Heart left ventricle (tissue), 16 donors: ENCODE measurements at places on chromosomes 5 and 9. TPM values are rescaled to one million over a fixed set of nuclear protein-coding genes. Genes with fewer than 3 reads are reported as not detected.
A peak's percentile ranks its signal among the peaks of the same experiment; 100 is the strongest.

GRCh38 chr5:107524111-107524510 is 146.6 kb downstream of the EFNA5 start:
- H3K27me3 ChIP-seq, result no peaks in the 10 kb centered on the region
- no peaks in the 10 kb centered on the region for H3K4me1 ChIP-seq
- no peak overlapping the region for H3K4me3 ChIP-seq
- H3K27ac ChIP-seq, result no peak overlapping the region

- H3K36me3 ChIP-seq, result no peaks in the 10 kb centered on the region
- no peak for DNase-seq
- H3K4me1 ChIP-seq, result no peaks in the 10 kb centered on the region
- no peak overlapping the region for H3K27ac ChIP-seq
Observed at GRCh38 chr5:144585681-144586080, 415.0 kb downstream of the KCTD16 start.

DNA sequence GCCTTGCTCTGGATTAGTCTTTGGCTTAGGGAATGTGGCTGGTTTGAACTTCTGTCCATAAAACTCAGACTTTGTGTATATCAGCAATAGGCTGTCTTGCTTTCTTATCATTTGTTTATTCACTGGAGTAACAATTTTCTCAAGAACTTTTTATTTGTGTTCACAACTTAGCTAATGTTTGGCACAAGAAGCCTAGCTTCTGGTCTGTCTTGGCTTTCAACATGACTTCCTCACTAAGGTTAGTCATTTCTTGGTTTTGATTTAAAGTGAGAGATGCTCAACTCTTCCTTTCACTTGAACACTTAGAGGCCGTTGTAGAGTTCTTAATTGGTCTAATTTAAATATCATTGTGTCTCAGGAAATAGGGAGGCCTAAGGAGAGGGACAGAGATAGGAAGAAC is 4.9 kb downstream of the FBXO38 start:
- H3K36me3 ChIP-seq, result peaks cover 7% of the 10 kb centered on the region
- no peak for DNase-seq
- H3K4me3 ChIP-seq, result no peak overlapping the region
- no peaks in the 10 kb centered on the region for H3K27me3 ChIP-seq
- H3K27ac ChIP-seq, result peak overlapping the region; percentile 23
- H3K4me1 ChIP-seq, result peaks cover 18% of the 10 kb centered on the region

DNA sequence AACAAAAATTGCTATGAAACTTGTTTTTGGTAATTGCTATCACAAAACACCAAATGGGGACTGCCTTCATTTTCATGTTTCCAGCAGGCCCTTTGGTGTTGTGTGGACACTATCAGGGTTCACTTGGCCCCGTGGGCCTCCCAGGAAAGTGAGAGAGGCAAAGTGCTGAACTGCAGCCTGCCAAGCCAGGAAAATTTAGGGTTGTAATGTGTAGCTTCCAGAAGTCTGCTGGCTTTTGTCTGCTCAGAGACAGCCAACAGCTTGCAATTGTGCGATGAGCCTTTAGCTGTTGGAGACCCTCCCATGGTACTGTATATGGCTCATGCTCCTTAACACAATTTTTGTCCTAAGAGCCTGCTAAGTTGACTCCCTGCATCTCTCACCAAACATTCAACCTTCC is 105.7 kb upstream of the EQTN start:
- H3K27ac ChIP-seq, result no peak overlapping the region
- H3K4me3 ChIP-seq, result no peak overlapping the region
- H3K36me3 ChIP-seq, result no peaks in the 10 kb centered on the region
- DNase-seq, result no peak
- no peaks in the 10 kb centered on the region for H3K4me1 ChIP-seq

Gene TIMD4
- not detected for total RNA-seq

DNA sequence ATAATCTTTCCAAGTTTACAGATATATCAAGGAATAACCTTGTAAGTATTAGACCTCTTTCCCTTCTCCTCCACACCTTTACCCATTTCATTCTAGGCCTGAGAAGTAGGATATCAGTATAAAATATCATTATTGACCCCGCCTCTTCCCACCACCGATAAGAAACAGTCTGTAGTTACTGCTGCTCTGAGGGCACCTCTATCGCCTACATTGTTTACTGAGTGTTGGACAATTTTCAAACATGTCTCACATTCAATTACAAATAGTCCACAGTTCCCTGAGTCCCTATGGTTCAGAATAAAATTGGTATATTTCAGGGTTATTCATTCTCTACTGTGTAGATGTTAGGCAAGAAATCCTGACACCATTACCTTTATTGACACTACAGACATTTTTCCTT is 73.4 kb downstream of the TEK start:
- peaks cover 10% of the 10 kb centered on the region for H3K4me1 ChIP-seq
- H3K36me3 ChIP-seq, result no peaks in the 10 kb centered on the region
- H3K27me3 ChIP-seq, result no peaks in the 10 kb centered on the region
- no peak overlapping the region for H3K4me3 ChIP-seq

DNA sequence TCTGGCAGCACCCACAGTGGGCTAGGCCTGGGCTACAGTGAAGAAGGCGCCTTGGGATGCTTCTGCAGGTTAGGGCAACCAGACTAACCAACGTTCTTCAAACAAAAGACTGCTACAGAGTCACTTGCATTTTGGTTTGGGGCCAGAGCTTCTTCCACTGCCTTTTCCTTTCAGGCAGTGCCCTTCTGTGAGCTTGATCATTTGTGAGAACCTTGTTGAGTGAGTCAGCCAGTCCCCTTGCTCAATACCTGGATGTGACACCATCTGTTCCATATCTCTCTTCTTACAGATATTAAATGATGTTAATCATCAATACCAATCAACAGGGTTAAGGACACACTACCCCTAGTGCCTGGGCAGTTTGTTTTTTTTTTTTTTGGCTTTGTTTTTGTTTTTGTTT is 46.5 kb upstream of the VDAC1 start:
- H3K4me1 ChIP-seq, result no peaks in the 10 kb centered on the region
- no peaks in the 10 kb centered on the region for H3K36me3 ChIP-seq
- H3K27me3 ChIP-seq, result no peaks in the 10 kb centered on the region
- no peak overlapping the region for H3K27ac ChIP-seq

DNA sequence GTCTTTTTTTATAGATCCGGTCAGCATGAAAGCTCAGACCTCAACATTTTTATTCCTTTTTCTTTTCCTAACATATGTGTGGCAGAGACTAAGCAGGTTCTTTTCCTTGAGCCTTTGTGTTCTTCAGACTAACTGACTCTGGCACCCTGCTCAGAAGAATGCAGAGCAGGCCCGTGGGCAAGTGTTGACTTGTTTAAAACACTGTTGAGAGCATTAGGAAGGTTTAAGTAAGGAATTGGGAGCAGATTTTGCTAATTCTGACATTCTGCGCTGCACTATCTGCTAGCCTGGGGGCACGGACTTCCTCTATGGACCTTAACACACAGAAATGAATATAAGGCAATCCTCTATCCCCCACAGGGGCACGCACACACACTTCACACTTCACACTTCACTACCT is 182.5 kb upstream of the PIK3R1 start:
- no peak overlapping the region for H3K27ac ChIP-seq
- H3K4me1 ChIP-seq, result peaks cover 6% of the 10 kb centered on the region
- no peaks in the 10 kb centered on the region for H3K36me3 ChIP-seq

DNA sequence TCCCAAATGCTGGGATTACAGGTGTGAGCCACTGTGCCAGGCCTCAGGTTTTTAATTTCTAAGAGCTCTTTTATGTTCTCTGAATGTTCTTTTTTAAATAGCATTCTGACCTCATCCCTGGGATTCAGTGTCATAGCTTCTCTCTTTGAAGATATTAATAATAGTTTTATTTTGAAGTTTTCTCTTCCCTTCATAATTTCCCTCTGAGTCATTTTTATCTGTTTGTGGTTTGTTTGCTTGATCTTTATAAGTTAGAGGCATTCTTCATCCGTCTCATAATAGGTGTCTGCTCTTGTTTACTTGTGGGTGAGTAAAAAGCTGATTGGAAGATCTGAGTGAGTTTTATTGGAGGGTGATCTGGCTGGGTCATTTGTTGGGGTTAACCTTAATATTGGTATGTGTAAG is 12.5 kb upstream of the MAMDC2 start:
- DNase-seq, result no peak
- no peak overlapping the region for H3K4me3 ChIP-seq
- no peak overlapping the region for H3K27ac ChIP-seq
- no peaks in the 10 kb centered on the region for H3K27me3 ChIP-seq
- H3K36me3 ChIP-seq, result no peaks in the 10 kb centered on the region

DNA sequence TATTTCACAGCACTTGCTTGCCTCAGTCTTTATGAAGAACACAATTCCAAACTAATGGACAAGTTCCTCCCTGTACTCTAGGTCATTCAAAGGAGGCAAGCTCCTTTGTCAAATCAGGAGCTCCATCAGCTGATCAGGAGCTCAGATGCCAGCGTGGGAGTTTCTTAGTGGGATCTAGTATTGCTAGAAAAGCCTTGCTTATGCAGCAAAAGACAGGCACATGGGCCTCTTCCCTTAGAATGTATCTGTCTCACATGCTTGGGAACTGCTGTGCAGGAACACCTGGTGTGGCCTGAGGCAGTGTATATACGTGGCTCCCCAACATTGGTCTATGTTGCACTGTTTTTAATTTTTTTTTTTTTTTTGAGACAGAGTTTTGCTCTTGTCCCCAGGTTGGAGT is 21.4 kb upstream of the HAVCR1 start:
- no peaks in the 10 kb centered on the region for H3K27me3 ChIP-seq
- no peaks in the 10 kb centered on the region for H3K36me3 ChIP-seq
- no peak overlapping the region for H3K4me3 ChIP-seq
- DNase-seq, result no peak

DNA sequence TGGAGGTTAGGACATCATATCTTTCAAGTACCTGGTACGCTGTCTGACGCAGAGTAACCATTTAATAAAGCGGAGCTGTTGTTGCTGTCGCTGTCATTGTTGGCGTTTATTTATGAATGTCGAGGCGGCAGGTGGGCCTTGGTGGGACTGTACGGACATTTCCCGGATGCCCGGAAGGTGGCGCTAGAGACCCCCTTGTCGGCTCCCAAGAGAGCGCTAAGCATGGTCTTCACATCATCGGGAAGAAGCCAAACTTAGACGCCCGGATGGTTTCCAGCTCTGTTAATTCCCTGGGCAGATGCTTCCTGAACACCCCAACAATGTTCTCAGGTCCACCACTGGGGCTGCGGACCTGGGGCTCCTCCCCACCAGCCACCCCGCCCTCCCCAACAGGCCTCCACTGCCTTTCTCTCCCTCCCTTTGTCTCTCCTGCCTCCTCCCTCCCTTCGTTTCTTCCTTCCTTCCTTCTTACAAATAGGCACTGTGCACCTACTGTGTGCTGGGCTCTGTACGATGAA is 54.1 kb downstream of the DUSP1 start:
- peak; percentile 87 for DNase-seq
- H3K27ac ChIP-seq, result peak overlapping the region; percentile 42
- no peaks in the 10 kb centered on the region for H3K36me3 ChIP-seq
- H3K4me3 ChIP-seq, result no peak overlapping the region
- no peaks in the 10 kb centered on the region for H3K27me3 ChIP-seq

GRCh38 chr9:89444925-89445765 is 52.8 kb downstream of the SEMA4D start:
- H3K4me1 ChIP-seq, result peaks cover 14% of the 10 kb centered on the region
- H3K36me3 ChIP-seq, result no peaks in the 10 kb centered on the region
- peak; percentile 7 for DNase-seq
- H3K4me3 ChIP-seq, result no peak overlapping the region
- no peaks in the 10 kb centered on the region for H3K27me3 ChIP-seq

- no peaks in the 10 kb centered on the region for H3K27me3 ChIP-seq
- H3K4me3 ChIP-seq, result no peak overlapping the region
- peaks cover 5% of the 10 kb centered on the region for H3K4me1 ChIP-seq
- H3K27ac ChIP-seq, result no peak overlapping the region
- peak; percentile 64 for DNase-seq
Observed at GRCh38 chr5:1167728-1168709, 33.4 kb upstream of the SLC6A19 start.

- no peaks in the 10 kb centered on the region for H3K27me3 ChIP-seq
- no peak overlapping the region for H3K4me3 ChIP-seq
- peaks cover 46% of the 10 kb centered on the region for H3K36me3 ChIP-seq
- no peak for DNase-seq
- H3K27ac ChIP-seq, result no peak overlapping the region
Observed at GRCh38 chr5:34001241-34001841, 6.5 kb downstream of the AMACR start.

- H3K4me3 ChIP-seq, result peak overlapping the region; percentile 62
- DNase-seq, result no peak
- no peaks in the 10 kb centered on the region for H3K36me3 ChIP-seq
- H3K27ac ChIP-seq, result peak overlapping the region; percentile 54
- peaks cover 18% of the 10 kb centered on the region for H3K27me3 ChIP-seq
- H3K4me1 ChIP-seq, result peaks cover 33% of the 10 kb centered on the region
Observed at GRCh38 chr9:89179540-89179894, 899 bp upstream of the SHC3 start.

GRCh38 chr9:5617749-5618148 is 11.2 kb upstream of the RIC1 start:
- H3K4me1 ChIP-seq, result peaks cover 10% of the 10 kb centered on the region
- H3K4me3 ChIP-seq, result no peak overlapping the region
- no peaks in the 10 kb centered on the region for H3K36me3 ChIP-seq
- H3K27me3 ChIP-seq, result no peaks in the 10 kb centered on the region
- DNase-seq, result no peak
- no peak overlapping the region for H3K27ac ChIP-seq

- no peaks in the 10 kb centered on the region for H3K4me1 ChIP-seq
- no peaks in the 10 kb centered on the region for H3K27me3 ChIP-seq
- no peaks in the 10 kb centered on the region for H3K36me3 ChIP-seq
- no peak for DNase-seq
- H3K4me3 ChIP-seq, result no peak overlapping the region
- H3K27ac ChIP-seq, result no peak overlapping the region
Observed at GRCh38 chr9:87236546-87236945, 261.1 kb upstream of the DAPK1 start.

Gene LMX1B
- 0.47 TPM for total RNA-seq

Gene ROPN1L
- not detected for total RNA-seq

- peaks cover 14% of the 10 kb centered on the region for H3K4me1 ChIP-seq
- no peaks in the 10 kb centered on the region for H3K27me3 ChIP-seq
- H3K27ac ChIP-seq, result peak overlapping the region; percentile 54
- H3K36me3 ChIP-seq, result peaks cover 15% of the 10 kb centered on the region
- H3K4me3 ChIP-seq, result no peak overlapping the region
- peak; percentile 34 for DNase-seq
Observed at GRCh38 chr9:33287087-33287490, 3.2 kb upstream of the NFX1 start.

- no peaks in the 10 kb centered on the region for H3K36me3 ChIP-seq
- DNase-seq, result no peak
- no peak overlapping the region for H3K4me3 ChIP-seq
Observed at GRCh38 chr5:90424245-90424644, 14.7 kb upstream of the CETN3 start.

GRCh38 chr5:133679534-133679933 is 67.2 kb upstream of the FSTL4 start:
- H3K36me3 ChIP-seq, result no peaks in the 10 kb centered on the region
- H3K27ac ChIP-seq, result no peak overlapping the region
- DNase-seq, result no peak
- no peaks in the 10 kb centered on the region for H3K4me1 ChIP-seq
- no peaks in the 10 kb centered on the region for H3K27me3 ChIP-seq

DNA sequence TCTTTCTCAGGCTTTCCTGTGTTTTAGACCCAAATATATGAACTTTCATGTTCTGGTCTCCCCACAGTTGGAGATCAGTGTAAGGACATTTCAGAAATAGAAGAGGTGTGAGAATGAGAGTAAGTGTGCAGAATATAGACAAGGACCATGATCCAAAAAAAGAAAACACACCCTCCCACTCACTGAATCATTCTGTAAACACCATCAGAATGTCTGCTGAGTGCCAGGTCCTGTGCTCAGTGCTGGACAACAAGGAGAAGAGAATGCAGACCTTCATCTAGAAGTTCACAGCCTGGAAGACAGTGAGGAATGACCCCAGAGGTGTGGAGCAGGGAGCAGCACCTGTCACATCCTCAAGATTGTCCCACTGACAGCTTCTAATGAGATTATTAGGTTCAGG is 19.1 kb upstream of the SH3RF2 start:
- no peaks in the 10 kb centered on the region for H3K36me3 ChIP-seq
- H3K27ac ChIP-seq, result no peak overlapping the region
- no peak overlapping the region for H3K4me3 ChIP-seq
- no peak for DNase-seq
- H3K4me1 ChIP-seq, result peaks cover 5% of the 10 kb centered on the region
- no peaks in the 10 kb centered on the region for H3K27me3 ChIP-seq

Gene PPP3R2
- not detected for total RNA-seq
